ENCODE measurements at places on chromosomes 3 and 15.
A peak's percentile ranks its signal among the peaks of the same experiment; 100 is the strongest.

DNA sequence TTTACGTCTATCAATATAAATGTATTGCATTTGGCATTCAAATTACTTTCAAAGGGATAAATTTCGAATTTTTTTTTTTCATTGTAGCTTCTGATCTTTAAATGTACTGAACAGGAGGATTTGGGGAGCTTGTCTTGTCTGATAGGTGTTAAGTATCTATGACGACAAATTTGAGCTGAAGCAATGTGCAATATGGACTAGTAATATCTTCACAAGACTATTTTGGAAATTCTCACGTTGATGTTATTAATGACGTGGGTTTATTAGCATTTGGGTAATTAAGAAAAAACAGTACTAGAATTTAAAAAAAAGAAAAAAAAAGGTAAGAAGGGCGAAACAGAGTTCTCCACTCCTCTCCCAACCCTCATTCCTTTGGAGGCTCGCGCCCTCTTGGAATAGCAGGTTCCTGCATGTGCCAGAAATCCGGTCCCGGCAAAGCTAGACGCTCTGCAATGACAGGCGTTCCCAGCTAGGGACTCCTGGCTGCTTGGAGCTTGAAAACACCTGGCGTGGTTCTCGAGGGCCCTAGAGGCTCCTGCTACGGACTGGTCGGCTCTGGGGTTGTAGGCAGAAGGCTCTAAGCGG lies 648 bp upstream of the P2RY1 start:
- no peak for DNase-seq

DNA sequence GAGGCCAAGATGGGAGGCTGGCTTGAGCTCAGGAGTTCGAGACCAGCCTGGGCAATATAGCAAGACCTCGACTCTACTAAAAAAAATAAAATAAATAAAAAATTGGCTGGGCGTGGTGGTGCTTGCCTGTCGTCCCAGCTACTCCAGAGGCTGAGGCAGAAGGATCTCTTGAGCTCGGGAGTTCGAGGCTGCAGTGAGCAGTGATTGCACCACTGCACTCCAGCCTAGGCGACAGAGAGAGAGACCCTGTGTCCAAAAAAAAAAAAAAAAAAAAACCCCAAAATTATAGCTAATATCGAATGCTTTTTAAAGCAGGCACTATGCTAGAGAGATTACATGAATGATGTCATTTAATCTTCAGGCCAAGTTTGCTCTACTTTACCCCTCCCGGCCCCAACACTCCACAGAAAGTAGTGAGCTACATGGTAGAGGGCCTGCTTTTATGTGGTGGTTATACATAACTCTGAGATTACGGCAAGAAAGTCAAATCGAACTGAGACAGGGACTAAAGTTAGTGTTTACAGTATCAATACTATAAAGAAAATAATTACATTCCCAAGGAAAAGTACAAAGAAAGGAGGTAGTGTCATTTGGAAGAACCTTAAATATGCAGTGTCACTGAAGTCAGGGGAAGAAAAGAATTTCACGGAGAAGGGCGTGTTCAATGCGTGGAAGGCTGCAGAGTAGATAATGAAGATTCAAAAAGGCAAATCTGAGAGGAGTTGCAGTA lies 1.1 kb downstream of the ADPGK start:
- peak; percentile 33 for DNase-seq

GRCh38 chr3:1092061-1092460 lies 763 bp upstream of the CNTN6 start:
- DNase-seq = no peak

DNA sequence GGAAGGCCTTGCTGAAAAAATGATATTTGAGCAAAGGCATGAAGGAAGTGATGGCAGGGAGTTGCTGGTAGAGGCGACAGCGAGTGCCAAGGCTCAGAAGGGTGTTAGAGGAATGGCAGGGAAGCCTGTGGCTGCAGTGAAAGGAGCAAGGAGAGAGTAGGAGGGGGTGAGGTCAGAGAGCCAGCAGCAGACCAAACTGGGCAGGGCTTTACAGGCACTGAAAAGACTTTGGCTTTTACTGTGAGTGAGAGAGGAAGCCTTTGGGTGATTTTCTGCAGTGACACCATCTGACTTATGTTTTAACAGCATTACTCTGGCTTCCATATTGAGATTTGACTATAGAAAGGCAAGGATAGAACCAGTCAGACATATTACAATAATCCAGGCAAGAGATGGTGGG lies 11.4 kb downstream of the TICRR start:
- DNase-seq = no peak

GRCh38 chr3:33648793-33649192 lies 69.3 kb downstream of the CLASP2 start:
- no peak for DNase-seq

- DNase-seq = no peak
These were observed 42.9 kb downstream of the KLF15 start for GRCh38 chr3:126314305-126314789.

DNA sequence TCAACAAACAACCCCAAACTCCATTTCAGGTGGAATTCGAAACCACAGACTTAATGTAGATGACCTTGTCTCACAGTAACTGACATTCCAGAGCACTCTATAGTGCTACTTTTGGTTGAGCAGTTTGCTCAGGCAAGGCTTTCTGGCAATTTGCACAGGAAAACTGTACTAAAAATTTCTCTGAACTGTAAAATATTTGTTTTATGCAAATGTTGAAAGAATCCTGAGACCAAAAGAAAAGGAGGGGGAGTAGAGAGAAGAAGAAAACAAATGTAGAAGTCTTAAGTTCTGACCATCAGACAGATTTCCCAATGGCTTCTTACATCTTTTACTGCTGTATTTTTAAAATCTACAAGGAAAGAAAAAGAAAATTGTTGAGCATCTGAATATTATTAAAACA lies 53.5 kb downstream of the DTWD1 start:
- DNase-seq = no peak

DNA sequence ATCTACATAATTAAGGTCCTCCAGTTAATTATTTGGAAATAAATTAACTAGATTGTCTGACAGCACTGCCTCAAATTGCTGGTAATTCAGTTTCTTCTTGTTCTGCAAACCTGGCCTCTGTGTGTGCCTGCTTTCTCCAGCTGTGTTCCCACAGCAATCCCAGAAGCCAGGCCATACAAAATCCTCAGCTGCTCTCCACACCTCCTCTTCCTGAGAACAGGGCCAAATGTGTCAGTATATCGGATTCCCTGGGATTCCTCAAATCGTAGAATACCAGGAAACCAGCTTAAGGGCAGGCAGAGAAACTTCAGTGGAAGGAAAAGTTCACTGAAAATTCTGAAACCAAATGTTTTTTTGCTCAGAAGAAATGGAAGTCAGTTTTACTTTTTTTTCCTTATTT lies 261.4 kb downstream of the ZMAT3 start:
- DNase-seq = no peak

DNA sequence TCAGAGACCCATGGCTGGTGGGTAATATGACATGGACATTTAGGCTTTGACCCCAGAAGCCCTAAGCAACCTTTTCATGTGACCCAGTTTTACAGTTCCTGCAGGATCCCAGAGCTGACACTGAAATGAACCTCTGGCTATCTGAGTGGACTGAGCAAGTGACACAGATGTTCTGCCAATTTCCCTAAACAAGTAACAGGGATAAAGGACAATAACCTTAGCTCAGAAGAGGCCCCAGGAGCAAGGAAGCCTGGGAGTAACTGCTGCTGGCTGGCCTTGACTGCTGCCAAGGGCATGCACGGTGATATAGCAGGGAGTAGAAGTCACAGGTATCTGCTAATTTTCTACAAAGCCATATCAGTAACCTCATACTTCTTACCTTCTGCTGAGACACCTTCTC lies 177.9 kb downstream of the CHL1 start:
- DNase-seq = no peak

- DNase-seq = no peak
These were observed 6.1 kb downstream of the ABTB1 start for GRCh38 chr3:127678611-127679533.

GRCh38 chr3:169627789-169628188 lies 35.7 kb downstream of the MECOM start:
- no peak for DNase-seq
